NCI-H446 (cell line): ENCODE measurements at places on chromosomes 4 and X.
A peak's percentile ranks its signal among the peaks of the same experiment; 100 is the strongest.

DNA sequence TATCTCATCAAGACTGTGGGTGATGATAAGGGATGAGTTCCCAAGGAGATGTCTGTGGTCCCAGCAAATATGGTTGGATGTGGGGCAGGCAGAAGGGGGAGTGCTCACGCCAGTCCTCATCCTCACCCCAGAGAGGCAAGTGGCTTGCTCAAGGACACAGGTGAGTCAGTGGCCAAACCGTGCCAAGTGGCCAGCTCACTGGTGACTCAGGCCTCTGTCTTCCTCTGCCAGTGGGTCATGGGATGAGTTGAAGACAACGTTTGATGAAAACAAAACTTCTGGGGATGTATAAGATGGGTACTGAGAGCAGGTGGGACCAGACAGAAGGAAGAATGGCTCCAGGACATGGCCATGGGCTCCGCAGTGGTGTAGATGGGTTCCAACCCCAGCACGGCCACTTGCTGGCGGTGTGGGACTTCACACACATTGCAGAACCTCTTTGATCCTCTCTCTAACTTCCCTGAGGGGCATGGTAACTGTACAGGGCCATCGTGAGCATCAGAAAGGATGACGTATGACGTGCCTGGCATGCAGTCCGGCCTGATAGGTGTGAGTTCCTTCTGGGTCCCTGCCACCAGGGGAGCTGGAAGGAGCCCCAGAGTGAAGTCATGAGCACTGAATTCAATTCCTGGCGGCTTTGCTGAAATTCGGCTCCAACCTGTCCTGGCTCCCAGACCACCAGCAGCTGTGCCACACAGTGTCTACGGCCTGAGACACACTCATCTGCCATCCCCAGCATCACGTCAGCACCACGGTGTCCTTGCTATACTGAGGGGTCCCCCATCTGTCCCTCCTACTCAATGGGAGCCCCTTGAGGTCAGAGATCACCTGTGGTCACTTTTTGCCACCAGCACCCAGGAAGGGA, 41.3 kb upstream of the GPR78 start:
- DNase-seq, result no peak

DNA sequence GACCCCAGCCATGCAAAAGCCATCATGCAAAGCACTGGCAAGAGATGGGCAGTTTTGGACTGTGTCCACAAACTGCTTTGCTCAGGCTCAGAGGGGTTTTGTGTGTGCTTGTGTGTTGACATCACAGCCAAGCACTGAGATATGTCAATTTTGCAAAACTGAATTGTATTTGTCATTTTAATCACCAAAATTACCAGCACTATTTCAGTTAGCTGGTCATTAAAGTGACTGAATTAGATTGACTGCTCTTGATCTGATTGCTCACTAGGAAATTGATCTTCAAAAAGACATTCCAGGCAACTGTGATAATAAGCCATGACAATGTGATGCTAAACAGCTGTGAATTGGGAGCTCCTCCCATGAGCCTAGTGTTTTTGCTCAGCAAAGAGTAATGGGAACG, 337.3 kb upstream of the GNPDA2 start:
- peak; percentile 70 for DNase-seq

DNA sequence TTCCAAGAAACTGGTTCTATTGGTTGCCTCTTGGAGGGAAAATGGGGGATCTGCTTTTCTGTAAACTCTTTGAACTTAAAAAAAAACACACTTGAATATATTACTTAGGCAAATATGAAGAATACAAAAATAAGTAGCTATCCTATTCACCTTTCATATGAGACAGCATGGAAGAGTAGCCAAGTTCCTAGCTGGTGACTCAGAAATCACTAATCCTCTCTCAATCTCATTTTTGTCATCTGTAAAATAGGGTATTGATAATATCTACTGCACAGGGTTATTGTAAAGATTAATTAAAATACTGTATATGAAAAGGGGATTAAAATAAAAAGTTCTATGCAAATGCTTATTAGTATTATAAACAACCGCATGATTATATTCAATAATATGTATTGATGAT, 12.7 kb downstream of the MGARP start:
- DNase-seq, result no peak

- DNase-seq, result peak; percentile 14
Measured at GRCh38 chr4:165331359-165331758, 3.9 kb downstream of the MSMO1 start.

DNA sequence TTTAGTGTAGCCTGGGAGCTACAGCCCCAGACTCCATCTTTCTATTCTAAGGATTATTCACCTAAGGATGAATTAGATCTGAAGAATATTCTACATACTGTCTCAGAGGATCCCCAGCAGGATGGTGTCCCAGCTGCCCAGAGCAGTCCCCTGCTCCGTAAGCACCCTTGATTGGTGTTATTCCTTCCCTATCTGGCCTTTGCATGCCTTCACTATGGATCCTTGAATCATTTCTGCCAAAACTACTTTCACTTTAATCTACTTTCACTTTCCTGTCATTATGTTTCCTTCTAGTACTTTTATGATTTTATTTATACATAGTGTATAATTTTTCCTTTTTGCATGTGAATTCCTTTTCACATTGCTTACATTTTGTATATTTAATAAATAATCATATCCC, 39.2 kb downstream of the ARHGAP24 start:
- DNase-seq, result no peak

GRCh38 chr4:105967058-105967658, 71.9 kb downstream of the NPNT start:
- DNase-seq, result no peak

- DNase-seq, result no peak
Measured at GRCh38 chr4:159018062-159018629, 84.7 kb upstream of the RAPGEF2 start.

DNA sequence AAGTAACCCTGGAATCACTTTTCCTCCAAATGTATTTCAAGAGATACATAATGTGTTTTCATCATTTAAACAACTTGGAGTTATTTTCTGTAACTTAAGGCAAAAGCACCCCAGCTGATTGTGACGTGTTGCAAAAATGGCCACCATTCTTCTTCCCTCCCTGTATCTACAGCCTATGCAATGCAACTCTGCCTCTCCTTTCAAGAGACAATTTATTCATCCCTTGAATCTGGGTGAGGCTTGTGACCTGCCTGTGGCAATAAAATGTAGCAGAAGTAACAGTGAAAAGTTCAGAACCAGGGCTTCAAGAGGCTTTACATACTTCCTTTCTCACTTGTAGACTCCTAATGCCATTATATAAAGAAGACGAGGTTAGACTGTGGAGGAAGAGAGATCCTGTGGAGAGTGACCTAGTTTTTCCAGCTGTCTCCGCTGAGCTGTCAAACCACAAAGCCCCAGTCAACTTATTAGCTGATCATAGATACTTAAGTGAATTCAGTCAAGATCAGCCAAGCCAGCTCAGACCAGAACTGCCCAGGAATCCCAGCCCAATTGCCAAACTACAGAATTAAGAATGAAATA, 81.0 kb upstream of the KLF3 start:
- DNase-seq, result no peak

GRCh38 chr4:5874811-5875449, 18.0 kb downstream of the CRMP1 start:
- peak; percentile 54 for DNase-seq

DNA sequence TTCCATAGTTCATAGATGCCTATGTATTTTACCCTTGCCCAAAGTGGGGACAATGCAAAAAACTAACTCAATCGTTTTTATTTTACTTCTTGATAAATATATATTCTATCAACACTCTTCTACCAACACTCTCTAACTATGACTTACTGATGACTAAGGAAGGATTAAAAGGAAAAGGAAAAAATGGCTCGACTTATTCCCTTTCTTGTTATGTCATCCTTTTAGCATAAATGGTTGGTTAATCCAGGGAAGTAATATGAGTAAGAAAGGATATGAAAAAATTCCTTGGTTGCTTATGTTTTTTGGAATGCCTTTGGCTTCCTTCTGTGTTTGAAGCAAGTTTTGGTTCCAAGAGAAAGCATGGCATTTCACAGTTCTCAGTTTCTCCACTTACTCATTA, 1087.1 kb downstream of the C4orf33 start:
- no peak for DNase-seq

DNA sequence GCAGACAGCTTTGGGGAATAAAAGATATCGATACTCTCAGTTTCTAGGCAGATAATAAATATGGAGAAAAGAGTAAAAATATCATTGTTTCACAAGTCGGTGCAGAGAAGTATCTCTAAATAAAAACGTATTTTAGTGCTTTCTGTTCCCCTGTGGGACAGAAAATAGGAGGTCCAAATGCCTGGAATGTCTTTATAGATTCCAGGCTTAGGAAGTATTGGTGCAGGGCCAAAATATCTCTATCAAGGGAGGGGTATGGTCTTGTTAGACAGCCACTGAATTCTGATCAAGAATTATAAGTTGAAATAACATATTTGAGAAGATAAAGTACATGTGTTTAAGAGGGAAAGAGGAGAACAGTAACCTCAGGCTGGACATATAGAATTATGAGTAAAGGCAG, 596.4 kb downstream of the PCDH18 start:
- DNase-seq, result no peak

GRCh38 chrX:72100051-72100755, 31.5 kb downstream of the RTL5 start:
- no peak for DNase-seq

GRCh38 chrX:18410038-18410437, 15.4 kb upstream of the CDKL5 start:
- no peak for DNase-seq

DNA sequence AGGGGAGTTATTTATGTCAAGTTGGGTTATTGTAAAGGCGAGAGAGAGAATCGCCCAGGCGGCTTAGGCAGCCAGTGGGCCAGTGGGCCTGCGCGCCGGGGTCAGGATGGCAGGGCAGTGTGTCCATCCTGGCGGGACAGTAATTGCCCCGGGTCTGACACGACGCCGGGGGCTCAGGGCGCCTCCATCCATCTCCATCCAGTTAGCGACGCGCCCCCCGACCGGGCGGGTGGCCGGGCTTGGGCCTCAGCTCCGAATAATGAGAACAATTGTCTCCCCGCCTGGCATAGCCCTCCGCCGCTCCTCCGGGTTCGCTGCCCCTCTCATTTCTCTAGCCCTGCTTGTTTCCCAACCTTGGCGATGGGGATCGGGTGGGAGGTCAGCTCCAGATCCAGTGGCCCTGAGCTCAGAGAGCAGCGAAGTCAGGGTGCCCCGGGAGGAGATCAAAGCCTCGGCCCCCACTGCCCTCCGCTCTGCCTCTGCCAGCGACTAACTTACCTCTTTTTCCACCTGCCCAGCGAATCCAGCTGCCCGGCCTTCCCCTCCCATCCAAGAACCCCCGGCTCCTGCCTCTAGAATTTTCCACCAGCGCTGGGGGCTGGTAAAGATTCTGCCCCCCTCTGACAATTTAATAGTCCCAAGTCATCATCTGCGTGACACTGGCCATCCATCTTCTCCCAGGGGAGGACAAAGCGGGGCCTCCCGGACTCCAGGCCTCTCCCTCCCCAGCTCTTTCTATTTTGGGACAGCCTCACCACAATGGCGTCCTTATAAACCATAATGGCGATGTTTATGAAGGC, 56.9 kb upstream of the TMEM33 start:
- no peak for DNase-seq

- no peak for DNase-seq
Measured at GRCh38 chrX:124274438-124275181, 57.9 kb upstream of the TEX13D start.

GRCh38 chrX:53188763-53189162, 36.2 kb downstream of the KDM5C start:
- DNase-seq, result no peak

DNA sequence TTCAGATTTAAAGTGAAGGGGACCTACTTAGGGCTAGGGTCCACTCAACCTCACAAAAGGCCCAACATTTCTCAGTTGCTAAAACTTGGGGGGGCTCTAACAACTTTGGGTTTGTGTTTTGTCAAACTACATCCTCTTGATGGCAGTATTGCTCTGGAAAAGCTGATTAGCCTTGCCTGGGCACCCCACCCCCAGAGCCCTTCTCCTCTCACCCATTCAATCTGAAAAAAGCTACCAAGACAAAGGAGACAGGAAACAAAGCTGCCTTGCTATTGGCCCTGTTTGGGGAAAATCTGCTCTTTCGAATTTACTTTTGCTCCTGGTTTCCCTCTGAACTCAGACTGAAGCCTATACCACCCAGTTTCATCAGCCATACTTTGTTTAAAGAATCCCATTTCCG, 195.2 kb upstream of the STK26 start:
- DNase-seq, result peak; percentile 25

DNA sequence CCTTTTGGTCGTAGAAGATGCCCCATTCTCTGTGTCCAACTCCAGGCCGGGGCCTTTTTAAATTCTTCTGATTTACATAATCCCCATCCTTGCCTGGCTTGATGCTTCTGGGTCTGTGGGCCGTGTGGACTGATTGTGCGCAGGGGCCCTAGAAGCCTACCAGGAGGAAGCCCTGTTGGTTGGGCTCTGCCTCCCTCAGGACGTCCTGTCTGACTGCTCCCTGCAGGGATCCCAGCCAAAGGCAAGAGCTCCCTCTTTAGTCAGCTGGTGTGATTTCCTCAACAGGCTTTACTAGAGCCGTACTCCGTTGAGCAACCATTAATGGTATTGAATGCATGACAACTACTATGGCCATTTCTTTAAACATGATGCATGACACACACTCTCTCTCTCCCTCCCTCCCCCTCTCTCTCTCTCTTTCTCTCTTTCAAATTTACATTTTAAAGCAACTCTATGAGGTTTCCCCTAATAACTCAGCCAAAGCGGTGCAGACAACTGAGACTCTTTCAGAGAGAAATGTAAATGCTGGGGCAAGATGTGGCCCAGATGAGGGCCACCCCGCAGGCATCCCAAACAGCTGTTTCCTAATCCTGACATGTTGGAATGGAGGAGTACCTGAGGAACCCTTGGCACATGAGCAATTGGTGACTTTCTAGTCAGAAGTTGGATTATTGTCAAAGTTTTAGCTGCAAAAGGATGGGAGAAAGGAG, 117.3 kb downstream of the DRD5 start:
- DNase-seq, result no peak

DNA sequence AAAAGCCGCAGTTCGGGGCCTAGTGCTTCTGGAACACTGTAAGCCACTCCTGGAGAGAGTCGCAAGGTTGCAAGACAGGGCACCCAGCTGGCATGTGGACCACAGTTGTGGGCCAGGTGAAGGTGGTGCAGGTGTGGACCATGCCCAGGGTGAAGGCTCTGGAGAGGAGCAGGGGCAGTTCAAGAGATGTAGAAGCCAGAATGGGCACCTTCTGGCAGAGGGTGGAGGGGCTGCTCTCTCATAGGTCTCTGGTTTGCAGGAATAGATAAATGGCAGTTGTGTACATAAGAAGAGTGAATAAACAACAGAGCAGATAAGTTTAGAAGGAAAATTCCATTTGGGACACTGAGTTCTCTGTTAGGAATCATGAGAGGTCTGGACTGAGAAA, 38.6 kb downstream of the TNIP3 start:
- no peak for DNase-seq

GRCh38 chrX:105349476-105349875, 129.0 kb upstream of the TEX13A start:
- no peak for DNase-seq

GRCh38 chr4:148497258-148497657, 55.0 kb upstream of the NR3C2 start:
- no peak for DNase-seq
